Activated CD4-positive, alpha-beta T cell treated with anti-CD3 and anti-CD28 coated beads, Interleukin-2, amount 10 ng/mL, durations not matched to agents 24 days and 14 days (primary cell): ENCODE measurements at places on chromosomes 12 and 14. TPM values are rescaled to one million over a fixed set of nuclear protein-coding genes. Genes with fewer than 3 reads are reported as not detected.

GRCh38 chr14:95138876-95139275 lies 18.5 kb downstream of the DICER1 start:
- no peak for DNase-seq

GRCh38 chr12:46439793-46440511 lies 67.4 kb upstream of the SLC38A2 start:
- DNase-seq, result no peak

- no peak for DNase-seq
Observed at GRCh38 chr14:91291786-91292405, 47.4 kb upstream of the GPR68 start.

DNA sequence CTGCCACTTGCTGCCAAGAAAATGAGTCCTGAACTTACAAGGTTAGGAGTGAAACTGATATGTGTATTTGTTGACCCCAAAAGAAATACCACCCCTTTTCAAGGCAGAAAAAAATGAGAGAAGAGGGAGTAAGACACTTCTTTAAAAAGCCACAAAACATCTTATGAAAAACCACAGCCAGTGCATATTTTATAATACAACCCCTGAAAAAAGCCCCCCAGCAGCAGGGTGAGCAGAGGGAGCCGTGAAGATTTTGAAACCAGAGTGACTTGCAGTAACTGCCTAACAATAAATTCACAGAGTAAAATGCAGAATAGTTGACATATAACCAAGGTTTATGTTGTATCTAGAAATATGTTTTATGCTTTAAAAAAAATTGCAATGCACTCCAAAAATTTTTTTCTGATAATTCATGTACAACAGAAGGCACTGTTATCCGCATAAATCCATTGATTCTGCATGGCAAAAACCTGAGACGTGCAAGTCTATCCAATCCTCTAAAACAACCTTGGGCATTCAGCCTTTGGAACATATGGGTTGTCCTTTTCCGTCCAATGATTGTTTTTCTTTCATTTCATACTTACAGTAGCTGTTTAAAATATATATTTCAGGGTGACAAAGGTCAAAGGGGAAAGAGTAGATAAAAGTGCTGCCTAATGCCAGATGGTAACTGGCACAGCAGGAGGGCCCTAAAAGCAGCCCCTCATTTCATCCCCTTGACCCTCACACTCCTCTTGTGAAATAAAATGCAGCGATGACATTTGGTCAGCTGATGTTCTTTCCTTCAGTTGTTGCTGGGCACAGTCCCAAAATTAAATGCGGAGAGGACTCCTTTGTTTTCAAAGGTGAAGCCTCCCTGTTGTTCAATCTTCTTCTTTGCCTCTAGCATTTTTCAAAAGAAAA lies 65.3 kb downstream of the IPO8 start:
- no peak for DNase-seq

GRCh38 chr12:51087818-51088217 lies 4.4 kb upstream of the CSRNP2 start:
- peak; percentile 68 for DNase-seq

GRCh38 chr12:16300736-16301135 lies 23.3 kb upstream of the SLC15A5 start:
- no peak for DNase-seq

- no peak for DNase-seq
Observed at GRCh38 chr14:71665781-71666180, 266.4 kb upstream of the RGS6 start.

DNA sequence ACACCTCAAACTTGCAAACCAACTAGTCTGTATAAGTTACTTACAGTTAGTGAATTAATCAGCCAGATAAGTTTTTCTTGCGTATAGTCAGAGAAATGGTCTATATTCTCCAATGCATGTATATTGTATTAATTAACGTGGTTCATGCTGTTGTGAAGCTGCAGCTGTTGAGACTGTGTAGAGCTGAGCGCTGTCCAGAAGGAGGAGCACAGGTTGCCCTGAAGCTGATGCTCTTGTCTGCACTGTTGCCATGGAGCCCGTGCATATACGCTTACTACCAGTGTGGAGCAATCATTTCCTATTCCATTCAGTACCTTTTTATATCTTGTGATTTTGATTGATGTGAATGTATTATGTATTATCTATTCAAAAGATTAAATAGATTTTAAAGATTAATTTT lies 74.3 kb upstream of the ARID2 start:
- peak; percentile 87 for DNase-seq

DNA sequence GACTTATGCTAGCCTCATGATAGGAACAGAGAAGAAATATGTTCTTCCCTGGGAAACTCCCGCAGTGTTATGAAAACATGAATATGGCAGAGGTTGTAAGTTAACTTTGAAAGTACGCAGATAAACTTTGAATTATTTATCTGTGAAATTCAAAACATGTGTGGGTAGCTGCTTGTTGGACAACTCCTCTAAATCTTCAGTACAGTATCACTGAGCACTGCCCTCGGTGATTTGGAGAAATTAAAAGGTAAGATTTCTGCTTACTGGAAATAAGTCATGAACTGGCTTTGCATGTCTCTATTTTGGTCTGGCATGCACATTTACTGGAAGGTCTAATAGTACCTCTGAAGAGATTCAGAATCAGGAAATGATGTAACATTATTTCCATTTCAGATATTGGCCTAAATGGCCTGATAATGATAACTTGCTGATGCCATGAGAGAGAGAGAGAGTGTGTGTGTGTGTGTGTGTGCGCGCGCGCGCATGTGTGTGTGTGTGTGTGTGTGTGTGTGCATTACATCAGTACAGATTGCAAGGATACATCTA lies 1441.9 kb upstream of the FLRT2 start:
- DNase-seq, result no peak

DNA sequence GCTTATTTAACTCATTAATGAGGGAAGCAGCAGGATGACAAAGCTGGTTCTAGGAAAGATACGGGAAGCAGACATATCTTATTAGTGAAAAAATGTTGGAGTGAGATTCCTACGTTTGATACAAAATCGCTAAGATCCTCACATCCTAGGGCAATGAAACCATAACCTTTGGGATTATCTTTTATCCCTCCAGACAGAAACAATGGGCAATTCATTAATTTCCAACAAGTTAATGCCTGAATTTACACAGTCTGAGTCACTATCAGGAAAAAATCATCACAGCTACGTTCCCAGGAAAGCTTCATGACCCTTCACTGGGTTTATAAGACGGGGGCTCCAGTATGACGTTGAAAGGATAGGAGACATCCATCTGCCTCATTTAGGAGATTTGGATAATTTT lies 45.0 kb downstream of the SLC24A4 start:
- DNase-seq, result no peak

A2M gene
- not detected in 2 replicates for total RNA-seq

CCDC177 gene
- total RNA-seq, result 0.05 TPM in 1 of 2 replicates, not detected in the other
